A549 treated with CORT108297 at 1 μM for 4 hours (cell line): ENCODE measurements at places on chromosomes 6 and 20. TPM values are rescaled to one million over a fixed set of nuclear protein-coding genes. Genes with fewer than 3 reads are reported as not detected.

Gene RCAN2
- total RNA-seq = not detected in 5 replicates

Gene TFAP2D
- total RNA-seq = not detected in 5 replicates

Gene EYA2
- total RNA-seq = 2.0 to 3.3 TPM (median 2.9 TPM) in 5 replicates

Gene MYLK4
- total RNA-seq = 0.12 to 0.18 TPM (median 0.13 TPM) in 5 replicates

Gene CNKSR3
- total RNA-seq = 4.9 to 5.6 TPM (median 5.1 TPM) in 5 replicates

Gene CASS4
- 0.03 to 0.07 TPM in 2 of 5 replicates, not detected in the others for total RNA-seq

Gene SSTR4
- 0.06 to 0.15 TPM (median 0.09 TPM) in 4 of 5 replicates, not detected in the other for total RNA-seq

Gene MUCL3
- 0.02 to 0.06 TPM (median 0.05 TPM) in 5 replicates for total RNA-seq

Gene EPPIN
- not detected in 5 replicates for total RNA-seq
